ENCODE measurements at places on chromosomes 3 and 15.

DNA sequence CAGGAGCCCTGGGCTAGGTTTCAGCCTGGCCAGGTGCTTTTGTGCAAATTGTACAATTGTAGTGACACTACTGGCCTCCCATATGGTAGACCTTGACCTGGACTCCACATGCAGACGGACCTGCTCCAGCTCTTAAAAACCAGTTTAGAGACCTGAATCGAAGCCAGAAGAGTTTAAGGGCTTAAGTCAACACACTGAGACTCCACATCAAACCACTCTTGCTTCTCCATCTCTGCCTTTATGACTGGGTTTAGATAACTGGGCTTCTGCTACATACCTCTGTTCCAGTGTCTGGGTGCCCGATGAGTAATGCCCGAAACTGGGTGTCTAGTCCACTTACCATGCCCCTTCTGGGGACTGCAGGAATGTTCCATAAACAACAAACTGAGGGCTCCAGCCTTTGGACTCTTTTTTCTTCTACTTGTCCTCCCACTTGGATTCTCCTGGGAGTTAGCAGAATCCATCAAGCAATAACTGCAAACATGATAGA is 32.8 kb downstream of the TMEM212 start:
- DNase-seq, result peak; percentile 81

DNA sequence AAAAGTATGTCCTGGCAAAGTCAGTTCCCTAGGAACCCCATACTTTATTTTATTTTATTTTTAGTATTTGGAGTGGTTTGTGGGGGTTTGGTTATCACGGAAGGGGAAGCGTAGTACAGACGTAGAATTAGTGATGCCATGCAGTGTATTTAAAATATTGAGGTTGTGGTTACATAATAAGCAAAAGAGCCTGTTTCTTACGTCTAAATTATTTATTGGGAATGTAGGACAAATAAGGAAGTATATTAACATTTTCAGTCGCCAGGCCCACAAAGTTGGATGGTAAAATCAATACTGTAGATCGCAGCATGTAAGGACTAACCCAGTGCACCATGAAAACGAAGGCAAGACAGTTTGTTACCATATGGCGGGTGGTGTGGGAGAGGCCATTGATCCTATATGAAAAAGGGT is 558 bp downstream of the DTWD1 start:
- peak; percentile 24 for DNase-seq

- DNase-seq, result peak; percentile 25
These were observed 1.3 kb downstream of the TOP2B start for GRCh38 chr3:25663347-25663868.

DNA sequence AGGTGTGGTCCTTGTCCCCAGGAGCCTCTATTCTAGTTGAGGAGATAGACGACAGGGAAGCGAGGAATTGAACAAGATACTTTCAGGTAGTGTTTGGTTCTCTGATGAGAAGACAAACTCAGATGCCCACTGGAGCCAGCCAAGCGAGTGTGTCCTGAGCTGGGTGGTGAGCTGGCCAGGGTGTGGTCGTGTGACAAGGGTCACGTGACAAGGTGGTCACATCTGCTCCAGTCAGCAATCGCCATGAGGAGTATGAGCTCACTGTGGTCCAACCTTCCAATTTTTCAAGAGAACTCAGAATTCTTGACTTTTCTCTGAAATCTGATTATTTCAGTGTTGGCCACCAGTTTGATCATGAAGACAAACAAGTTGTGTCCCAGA is 39.5 kb downstream of the SLC6A6 start:
- no peak for DNase-seq

DNA sequence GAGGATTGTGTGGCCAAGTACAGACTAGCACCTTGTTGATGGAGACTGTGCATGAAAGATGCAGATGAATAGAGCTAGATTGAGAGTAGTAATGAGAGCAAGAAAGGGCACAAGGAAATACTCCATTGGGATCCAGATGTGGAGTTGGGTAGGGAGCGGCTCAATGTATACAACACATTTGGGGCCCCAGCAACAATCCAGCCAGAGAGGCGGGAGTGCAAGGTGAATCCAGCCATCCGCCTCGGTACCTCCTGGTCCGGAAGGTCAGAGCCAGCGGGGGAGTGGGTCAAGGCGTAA is 9.0 kb downstream of the ISL2 start:
- DNase-seq, result no peak

- no peak for DNase-seq
These were observed 58.9 kb downstream of the FOXP1 start for GRCh38 chr3:71524672-71525071.

DNA sequence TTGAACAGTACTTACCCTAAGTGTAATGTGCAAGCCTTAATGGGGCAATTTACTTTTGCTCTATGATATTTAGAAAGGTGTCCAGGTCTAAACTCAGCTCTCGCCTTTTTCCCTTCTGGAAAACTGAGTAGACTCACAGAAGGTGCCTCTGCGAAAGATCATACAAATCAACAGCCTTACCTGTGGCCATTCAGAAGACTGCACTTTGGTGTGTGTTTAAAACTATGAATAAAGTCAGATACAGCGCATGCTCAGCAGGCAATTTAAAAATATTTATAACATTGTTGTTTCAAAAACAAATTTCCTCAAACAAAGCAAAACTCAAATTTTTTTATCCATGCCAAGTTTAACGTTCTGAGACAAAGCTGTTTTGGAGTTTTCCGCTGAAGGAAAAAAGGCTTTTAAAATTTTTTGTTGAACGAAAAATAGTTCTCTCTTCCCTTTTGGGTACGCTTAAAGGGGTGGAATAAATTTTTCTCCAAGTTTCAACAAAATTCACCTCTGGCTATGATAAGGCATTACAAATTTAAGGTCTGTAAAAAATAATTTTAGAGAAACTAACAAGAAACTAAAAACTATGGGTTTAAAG is 156.3 kb downstream of the TIGIT start:
- peak; percentile 25 for DNase-seq

DNA sequence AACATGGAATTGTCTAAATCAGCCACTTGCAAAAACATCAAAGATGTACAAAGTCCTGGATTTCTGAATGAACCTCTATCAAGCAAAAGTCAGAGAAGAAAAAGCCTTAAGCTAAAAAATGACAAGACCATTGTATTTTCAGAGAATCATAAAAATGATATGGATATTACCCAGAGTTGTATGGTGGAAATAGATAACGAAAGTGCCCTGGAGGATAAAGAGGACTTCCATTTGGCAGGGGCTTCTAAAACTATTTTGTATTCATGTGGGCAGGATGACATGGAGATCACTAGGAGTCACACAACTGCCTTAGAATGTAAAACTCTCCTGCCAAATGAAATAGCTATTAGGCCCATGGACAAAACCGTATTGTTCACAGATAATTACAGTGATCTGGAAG is 29.3 kb downstream of the KNL1 start:
- DNase-seq, result no peak

DNA sequence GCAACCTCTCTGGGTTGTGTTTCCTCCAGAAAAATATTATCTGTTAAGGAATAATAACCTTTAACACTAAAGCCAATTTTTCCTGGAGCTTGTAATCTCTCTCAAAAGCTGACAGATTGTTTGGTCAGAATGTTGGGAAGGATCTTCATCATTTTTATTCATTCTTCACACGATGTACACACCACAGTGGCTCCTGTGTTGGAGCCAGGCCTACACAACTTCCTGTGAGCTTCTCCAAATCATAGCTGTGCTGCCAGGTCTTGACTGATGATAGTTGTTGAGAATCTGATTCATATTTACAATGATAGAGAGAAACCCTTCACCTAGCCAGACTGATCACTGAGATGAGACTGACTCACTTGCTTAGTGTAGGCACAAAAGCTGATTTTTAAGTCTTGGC is 151.0 kb upstream of the ROBO2 start:
- DNase-seq, result no peak

DNA sequence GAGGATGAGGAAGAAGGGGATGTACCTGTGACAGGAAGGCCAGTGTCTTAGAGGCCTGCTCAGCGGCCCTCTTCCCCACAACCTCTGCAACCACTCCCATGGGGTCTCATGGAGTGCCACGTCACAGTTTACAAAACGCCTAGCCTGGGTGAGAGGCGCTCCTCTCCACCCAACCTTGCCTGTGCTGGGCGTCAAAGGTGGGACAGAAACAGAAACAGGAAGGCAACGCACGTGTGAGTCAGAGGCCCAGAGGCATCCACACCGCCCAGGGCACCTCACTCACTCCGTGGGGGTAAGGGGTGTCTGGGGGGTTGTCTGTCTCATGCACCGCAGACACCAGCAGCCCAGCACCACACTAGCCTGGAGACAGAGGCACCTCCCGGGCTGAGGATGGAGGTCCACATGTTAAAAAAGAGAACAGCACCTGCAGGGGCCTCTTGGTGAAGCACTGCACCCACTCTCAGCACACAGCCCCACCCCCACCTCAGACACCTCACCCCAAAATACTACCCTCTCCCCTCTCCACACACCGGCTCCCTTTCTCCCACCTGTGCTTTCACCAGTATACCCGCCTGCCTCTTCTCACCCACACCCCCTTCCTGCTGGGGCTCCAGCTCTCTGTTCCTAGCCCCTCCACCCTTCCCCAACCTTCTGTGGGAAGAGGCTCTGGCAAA is 4.7 kb upstream of the CALML4 start:
- DNase-seq, result no peak

GRCh38 chr3:177440456-177441104 is 243.3 kb upstream of the TBL1XR1 start:
- no peak for DNase-seq

DNA sequence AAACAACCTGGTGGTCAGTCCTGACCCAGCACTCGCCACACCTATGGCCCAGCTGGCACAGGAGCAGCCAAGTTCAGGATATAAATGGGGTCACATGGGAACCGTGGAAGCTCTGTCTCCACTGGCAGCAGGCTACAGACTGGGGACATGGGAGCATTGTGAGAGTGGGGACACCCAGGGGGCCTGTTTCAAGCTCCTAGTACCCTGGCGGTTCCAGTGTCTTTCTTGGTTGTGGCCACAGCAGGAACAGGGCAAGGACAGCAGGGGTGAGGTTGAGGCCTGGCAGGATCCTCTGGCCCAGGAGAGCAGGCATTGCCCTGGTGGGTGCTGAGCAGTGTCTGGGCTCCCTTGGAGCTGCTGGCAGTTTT is 1.9 kb downstream of the CSK start:
- DNase-seq, result no peak

DNA sequence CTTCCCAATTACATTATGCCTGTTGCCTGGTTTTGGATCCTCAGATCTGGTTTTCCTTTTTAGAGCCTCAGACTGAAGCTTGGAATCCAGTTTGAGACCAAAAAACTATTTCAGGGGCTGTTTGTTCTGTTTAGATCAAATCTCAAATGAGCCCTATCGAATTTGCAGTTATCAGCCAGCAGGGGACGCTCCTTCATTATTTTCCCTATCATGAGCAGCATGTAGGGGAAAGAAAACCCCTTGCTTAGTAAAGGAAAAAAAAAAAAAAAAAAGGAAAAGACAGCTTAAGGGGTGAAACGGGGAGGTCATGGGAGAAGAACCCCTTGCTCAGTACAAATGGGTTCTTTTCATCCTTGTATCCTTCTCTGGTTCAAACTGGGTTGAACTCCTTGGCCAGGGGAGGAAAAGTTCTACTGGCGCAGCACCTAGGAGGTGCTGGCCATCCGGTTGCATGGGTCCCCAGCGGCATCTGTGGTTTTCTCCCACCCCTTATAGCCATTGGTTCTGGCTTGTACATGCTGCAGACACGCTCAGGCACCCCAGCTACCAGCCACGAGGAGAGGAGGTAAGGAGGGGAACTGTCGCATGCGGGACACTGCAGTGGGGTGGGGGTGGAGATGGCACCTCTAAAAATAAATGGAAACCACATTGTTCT is 1375.1 kb upstream of the ALCAM start:
- DNase-seq, result no peak

DNA sequence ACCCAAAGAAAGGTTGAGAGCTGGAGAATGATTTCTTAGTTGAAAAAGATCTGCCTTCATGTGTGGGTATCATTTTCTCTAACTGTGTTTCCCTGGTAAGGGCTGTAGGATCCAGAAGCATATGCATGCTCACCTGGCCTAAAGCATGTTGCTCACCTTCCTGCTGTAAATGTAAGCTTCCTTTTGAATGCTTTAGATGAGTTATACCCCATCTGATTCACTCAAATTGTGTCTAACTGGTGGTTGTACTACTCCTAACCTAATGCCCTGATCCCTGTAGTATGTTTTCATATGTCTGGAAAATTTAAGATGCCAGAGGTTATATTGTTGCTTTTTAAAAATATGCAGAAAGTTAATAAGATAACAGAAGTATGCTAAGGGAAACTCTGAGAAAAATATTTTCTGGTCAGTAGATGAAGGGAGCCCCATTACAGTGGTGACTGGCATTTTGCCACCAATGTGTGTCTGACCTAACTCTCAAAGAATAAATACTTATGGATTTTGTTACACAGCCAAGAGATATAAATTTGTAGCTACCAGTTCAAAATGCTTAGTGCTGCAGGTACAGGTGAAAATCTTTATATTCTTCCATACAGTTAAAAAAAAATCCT is 7.7 kb downstream of the FILIP1L start:
- DNase-seq, result peak; percentile 79

DNA sequence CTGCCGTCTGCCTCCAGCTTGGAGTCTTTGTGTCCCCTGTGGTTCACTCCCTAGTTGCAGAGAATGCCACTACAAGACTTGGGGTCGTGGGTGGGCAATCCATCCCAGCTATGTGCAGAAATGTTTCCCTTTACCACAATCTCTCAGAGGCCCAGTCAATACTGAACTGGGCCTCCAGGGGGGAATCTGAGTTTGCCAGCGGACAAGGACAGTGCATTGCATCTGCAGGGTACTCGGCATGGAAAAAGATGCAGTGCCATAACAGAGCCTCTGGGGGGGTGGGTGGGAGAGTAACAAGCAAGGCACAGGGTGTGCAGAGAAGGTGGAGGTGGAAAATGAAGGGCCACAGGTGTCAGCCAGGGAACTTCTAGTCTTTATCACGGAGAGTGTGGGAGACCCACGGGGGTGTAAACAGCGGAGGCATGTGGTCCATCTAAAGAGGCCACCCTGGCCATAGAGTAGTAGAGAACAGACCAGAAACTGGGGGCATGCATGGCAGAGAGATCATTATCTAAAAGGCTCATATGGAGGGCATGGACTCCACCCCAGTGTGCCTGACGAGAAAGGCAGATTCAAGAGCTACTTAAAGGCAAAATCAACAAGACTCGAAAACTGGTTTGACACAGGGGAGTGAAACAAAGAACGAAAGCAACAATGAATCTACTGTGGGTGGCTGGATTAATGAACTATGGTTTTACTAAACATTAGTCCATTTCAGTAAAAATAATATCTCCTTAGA is 182.4 kb downstream of the ANXA2 start:
- no peak for DNase-seq

DNA sequence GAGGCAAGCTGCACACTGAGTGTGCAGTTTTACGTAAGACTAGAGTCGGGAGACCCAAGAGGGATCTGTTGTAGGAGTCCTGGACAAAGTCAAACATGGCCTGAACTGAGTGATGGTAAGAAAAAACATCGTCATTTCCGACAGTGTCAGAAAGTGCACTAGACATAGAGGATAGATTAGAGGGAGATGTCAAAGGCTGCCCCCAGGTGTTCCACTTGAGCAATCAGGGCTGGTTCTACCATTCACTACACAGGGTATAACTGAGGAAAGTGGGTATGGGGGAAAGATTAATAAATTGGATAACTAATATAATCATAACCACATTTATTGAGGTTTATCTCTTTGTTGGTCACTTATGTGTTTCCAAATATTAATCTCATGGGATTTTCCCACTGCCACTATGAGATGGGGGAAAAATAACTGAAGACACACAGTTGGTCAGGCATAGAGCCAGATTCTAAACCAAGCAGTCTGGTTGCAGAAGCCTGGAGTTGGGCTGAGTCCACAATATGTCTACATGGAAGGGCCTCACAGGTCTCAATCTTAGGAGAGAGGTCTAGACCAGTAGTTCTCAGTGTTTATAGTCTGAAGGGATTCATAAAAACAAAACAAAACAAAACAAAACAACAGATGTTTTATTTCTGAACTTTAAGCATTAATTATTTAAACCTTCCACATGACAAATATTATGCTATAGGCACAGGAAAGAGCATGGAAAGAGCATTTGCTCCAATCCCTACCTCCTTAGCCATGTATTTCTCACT is 766.5 kb downstream of the NTRK3 start:
- no peak for DNase-seq

Measured in EH (cell line).